NCI-H446 treated with DMSO at 0.1 percent for 48 hours (cell line): ENCODE measurements at places on chromosomes 1 and 21.

GRCh38 chr1:212466898-212467650 is 34.4 kb downstream of the NENF start:
- DNase-seq = no peak

DNA sequence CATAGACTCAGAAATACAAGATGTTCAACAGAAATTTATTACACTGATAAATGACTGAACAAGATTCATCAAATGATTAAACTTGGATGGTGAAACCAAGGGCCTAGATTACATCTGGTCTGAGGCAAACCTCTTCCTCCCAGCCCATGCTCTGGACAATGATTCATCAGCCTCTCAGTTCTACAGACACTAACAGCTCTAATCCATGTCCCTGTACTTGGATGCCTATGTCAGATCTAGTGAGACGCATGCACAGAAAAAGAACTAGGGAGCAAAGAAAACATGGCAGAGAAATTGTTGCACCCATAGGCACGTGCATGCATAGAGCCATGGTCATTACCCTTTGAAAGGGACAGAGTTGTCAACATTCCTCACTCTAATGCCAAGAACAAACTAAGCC is 250.1 kb downstream of the KCNH1 start:
- DNase-seq = no peak

GRCh38 chr21:35316933-35317332 is 267.8 kb upstream of the RUNX1 start:
- DNase-seq = no peak

GRCh38 chr1:58592522-58593134 is 15.6 kb upstream of the TACSTD2 start:
- DNase-seq = peak; percentile 62

DNA sequence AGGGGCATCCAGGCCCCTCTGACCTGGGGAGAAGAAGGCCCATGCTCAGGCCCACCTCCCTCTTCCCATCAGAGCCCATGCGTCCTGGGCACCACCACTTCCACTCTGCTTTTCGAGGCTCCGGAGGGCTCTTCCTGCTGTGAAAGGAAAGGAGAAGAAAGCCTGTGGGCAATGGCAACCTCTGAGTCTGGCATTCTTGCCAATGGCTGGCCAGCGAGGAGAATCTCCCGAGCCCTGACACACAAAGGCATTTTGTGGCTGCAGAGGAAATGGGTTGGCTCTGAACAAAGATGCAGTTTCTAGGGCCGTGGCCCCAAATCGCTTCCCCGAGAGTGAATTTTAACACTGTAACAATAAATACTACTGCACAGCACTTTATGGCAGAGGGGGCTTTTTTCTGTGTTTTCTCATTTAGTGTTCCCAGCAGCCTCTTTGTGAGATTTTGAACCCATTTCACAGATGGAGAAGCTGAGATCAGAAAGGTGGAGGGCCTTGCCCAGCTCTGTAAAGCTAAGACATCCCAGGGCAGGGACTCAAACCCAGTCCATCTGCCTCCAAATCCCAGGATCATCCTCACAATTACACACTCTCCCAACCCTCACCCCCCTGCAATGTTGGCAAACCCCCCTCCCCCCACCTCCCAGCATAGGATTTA is 35.7 kb upstream of the TMEM51 start:
- DNase-seq = no peak

- DNase-seq = no peak
Observed at GRCh38 chr1:29195881-29196291, 14.2 kb upstream of the SRSF4 start.

DNA sequence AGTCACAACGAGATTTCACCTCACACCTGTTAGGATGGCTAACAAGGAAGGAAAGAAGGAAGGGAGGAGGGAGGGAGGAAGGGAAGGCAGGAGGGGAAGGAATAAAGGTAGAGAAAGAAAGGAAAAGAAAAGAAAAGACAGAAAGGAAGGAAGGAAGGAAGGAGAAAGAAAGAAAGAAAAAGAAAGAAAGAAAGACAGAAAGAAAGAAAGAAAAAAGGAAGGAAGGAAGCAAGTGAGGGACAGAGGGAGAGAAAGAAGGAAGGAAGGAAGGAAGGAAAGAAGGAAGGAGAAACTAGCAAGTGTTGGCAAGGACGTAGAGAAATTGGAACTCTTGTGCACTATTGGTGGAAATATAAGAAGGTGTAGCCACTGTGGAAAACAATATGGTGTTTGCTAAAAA is 52.2 kb downstream of the CCDC185 start:
- DNase-seq = no peak

DNA sequence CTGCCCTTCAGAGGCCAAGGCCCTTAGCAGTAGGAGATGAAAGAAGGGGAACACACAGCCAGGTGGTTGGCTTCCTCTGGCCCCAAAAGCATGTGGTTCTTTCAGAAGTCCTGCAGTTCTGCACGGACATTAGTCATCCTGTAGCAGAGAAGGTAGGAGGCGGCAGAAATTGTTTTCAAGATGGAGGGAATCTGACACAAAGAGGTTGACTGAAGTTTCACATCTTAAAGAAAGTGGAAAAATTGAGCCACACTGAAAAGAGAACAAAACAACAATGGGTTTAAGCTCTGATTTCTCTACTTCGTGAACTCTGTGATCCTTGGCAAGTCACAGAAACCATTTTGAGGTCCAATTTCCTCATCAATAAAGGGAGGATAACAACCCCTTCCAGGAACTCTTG is 125.3 kb upstream of the DNAH14 start:
- DNase-seq = no peak
